SK-N-DZ (cell line): ENCODE measurements at places on chromosomes 6 and 20.

DNA sequence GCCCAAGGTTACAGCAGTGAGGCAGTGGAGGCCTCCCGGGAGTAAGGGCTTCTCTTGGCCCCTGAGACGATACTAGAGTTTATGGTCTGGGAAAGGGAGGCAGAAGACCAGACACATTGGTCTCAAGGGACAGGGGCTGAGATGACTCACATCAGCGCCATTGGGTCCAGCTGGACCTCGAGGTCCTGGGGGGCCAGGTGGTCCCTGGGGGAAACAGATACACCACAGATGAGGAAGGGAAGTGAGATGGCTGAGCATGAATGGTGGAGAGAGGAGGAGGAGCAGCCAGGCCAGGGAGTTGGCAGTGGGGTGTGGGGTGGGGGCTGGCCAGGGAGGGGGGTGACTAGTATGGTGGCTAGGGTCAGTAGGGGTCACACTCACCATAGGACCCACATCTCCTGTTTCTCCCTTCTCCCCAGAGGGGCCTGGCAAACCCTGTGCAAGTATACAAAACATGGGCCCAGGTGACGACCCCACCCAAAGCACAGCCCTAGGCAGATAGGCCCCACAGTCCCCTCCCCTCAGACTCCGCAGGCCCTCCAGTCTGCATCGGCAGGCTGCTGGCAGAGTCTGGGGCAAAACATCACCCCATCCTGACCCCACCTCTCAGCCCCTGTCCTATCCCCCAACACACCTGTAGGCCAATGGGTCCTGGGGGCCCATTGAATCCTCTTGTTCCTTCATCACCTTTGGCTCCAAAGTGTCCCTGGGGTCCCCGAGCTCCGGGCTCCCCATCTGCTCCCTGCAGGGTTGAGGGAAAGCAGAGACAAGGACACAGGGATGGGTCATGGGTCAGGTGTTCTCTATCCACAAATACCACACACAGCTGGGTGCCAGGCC, 21.9 kb downstream of the COL11A2 start:
- DNase-seq = no peak

DNA sequence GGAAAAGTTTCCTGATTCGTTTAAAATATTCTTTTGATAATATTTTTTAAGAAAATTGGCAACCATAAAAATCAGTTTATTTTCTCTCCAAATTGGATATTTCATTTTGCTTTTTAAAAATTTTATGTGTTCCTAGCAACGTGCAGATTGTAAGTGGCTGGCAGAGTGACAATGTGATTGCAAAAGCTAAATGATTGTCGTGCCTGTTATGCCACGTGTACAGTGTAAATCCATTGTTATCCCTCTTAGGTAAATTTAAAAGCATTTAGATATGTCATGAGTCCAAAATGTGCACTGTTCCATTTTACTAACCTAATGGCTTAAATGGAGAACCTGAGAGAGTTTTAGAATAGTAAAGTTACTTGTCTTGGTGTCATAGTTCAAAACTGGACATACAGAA, 94.4 kb upstream of the ADGRF4 start:
- no peak for DNase-seq

DNA sequence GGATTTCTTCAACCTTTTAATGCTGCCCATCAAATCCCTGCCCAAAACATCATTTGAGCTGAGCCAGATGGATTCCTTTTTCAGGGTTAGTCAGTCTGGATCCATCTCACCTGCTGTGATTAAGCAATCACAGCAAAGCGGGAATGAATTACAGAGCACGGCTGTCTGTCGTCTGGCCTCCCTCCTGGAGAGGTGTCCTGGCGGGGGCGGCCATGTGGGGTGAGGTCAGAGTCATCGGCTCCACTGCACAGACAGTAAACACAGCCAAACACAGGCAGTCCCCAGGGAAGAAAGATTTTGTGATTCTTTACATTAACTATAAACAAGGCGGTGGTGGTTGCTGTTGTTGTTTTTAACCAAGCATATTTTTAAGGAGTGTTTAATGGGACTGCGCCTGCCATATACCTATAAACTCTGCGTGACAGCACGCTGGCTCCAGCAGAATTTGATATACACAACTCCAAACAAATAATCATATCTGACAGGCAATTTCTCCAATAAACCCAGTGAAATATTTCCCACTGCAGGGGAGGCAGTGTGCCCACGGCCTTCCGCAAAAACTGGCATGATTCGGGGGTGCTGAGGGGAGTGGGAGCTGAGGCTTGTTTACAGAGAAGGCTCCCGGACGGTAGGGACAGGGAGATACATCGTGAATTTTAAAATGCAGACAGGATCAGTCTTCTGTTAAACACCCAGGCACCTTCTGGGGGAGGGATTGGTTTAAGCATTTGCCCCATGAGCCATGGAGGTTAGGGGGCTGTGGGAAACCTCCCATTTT, 232.0 kb upstream of the PMEPA1 start:
- DNase-seq = no peak

- DNase-seq = no peak
These were observed 26.4 kb upstream of the MCM3 start for GRCh38 chr6:52310932-52311331.

DNA sequence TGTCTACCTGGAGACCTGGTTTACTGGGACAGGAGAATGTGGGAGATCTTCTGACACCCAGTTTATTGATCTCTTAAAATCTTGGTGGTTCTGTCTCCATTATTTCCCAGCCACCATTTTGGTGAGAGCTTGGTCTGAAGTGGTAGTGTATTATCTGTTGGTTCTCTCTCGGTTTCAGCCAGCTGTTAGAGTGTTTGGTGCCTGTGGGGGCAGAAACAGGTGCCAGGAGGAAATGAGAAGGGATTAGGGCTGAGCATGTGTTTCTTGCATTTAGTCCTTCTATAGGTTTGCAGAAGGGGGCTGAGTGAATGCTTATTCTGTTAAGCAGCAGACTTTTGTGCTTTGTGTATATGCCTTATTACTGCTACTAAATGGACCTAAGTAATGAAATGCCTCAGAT, 9.6 kb downstream of the JARID2 start:
- no peak for DNase-seq

DNA sequence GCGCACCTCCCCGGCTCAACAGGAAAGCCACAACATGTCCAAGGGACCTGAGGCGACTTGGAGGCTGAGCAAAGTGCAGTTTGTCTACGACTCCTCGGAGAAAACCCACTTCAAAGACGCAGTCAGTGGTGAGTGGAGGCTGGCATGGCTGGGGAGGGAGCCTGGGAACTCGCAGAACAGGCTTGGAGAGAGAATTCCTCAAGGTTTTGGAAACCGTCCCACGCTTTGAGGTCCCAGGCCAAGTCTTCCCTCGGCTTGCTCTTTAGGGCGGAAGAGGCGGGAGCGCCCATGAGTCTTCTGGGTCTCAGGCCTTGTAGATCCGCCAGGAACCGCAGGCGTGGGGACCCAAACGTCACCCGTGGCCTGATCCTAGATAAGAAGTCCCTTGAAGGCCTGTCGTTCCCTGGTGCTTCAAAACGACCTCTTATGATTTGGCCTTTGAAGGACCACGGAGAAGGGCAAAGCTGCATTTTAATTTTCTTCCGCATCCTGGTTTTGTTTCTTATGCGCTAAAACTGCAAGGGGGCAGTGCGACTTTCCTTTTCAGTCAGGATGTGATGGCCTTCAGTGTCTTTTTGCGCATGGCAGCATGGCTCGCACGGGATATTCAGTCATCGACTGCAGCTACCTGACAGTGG, 2.0 kb downstream of the LAMP5 start:
- peak; percentile 9 for DNase-seq

- no peak for DNase-seq
These were observed 14.1 kb upstream of the CPNE5 start for GRCh38 chr6:36853325-36853724.

DNA sequence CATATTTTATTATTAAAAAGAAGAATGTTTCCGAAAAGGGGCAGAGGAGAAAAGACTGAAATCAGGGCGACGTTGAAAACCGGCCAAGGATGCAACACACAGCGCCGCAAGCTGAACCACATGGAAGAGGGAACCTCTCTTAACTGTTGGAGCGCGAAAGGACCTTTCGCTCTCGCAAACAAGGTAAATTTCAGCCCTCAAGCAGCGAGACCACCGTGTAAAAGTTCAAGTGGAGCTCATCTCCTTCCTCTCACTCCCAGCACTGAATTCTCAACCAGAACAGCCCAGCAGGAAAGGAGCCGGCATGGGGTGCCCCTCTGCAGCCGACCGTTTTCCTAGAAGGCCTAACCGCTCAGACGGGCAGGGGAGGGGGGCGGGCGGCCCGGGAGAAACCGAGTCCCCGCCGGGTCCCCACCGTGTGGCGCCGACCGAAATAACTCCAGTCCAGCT, 621 bp downstream of the GPR63 start:
- DNase-seq = peak; percentile 32

GRCh38 chr6:111950661-111951496, 77.6 kb upstream of the FYN start:
- DNase-seq = no peak

DNA sequence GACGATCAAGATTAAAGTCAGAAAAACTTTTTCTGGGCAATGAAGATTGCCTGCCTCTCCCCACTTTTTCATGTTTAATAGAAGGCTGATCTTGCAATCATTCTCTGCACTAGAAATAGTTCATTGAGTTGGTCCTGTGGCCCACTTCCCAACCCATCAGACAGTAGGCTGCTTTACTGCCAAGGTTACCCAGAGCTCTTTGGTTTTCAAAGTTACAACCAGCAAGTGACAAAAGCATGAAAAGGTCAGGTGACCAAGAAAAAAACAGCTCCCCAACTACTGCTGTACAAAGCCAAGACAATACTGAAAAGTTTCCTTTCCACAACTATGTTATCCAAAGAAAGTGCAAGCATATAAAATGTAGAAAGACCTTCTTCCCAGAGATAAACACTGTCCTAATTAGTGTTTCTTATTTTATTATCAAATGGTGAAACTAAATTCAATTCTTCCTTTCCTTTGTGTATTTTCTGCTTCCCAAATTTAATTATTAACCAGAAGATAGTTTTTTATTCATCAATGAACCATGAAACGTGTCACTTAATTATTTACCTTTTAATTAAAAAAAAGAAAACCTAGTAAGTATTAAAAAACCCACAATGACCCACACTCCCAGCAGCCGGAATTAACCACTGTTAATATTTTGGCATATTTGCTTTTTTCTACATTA, 16.6 kb downstream of the DNAAF9 start:
- DNase-seq = no peak

DNA sequence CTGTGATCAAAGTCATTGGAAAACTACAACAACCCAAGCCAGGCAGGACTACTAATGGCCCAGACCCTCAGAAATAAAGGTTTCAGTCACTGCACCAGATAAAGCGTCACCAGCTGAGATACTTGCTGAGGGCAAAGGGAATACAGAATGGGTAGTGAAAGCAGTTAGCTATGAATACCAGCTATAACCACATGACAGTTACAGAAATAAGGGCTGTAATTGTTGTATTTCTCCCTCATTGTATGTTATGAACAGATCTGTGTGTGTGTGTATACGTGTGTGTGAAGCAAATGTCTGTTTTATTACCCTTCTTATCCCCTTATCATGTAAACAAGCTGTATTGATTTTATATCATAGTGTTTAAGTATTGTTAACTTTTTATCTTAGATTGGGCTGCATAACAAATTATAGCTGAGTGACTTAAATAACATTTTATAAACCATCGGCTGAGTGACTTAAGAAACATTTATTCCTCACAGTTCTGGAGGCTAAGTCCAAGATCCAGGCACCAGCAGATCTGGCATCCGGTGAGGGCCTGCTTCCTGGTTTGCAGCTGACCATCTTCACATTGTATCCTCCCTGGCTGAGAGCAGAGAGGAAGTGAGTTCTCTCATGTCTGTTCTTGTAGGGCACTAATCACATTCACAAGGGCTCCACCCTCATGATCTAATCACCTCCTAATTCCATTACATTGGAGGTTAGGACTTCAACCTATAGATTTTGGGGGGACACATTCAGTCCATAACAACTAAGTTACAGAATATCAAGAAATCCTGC, 46.0 kb upstream of the VSX1 start:
- DNase-seq = no peak

DNA sequence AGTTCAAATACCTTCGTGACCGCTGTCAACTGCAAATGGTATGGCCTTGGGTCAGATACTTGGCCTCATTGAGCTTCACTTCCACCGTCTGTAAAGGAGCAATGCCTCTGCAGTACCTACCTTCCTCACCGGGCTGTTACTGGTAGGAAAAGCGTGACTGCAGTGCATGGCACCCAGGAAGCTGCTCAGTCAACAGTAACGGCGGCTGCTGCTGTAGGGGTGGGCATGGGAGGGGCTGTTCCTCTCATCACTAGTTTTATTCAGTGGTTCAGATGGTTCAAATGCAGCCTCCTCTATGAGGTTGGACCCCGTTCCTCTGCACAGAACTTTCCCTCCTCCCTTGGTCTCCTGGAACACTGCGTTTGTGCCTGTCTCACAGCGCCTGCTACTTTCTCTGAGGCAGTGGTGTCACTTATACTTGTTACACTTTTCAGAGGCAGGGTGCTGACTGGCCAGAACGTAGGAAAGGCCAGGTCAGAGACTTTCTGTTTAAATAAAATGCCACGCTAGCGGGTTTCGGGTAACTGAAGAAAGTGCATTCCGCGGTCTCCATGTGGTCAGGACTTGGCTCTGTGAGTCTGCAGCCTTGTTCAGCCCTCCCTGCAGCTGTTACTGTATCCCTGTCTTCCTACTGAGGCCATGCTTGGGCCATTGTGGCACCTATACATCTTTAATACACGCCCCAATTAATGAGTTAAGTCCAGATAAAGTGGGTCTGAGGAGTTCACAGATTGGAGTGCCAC, 279.6 kb downstream of the NRN1 start:
- DNase-seq = no peak

DNA sequence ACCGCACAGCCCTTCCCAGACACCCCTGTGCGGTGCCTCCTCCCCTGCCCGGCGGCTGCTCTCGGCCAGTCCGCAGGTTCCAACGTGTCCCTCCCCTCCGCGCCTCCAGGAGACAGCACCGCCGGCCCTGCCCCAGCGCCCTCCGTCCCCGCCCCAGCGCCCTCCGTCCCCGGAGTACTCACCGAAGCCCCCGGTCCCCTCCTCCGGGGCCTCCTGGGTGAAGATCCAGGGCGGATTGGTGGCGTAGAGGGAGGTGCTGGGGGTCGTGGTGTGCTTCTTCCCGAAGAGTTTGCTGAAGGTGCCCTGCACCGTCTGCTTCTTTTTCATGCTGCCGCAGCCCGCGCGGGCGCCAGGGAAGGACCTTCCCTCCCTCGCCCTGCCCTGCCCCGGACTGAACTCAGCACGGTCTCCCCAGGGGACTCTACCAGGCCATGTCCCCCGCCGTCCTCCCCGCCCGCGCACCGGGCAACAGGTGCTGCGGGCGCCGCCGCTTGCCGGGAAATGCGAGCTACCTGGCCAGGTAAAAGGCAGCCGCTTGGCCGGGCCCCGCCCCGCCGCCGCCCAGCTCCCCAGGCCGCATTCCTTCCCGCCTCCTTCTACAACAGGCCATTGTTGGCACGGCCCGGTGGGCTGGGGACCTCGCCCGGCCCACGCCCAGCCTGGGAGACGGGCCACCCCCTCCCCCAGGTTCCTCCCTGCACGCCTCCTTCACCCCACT, at the start of gene C6orf132:
Gene C6orf132 (minus strand): TSS at position 503 of the 718 bp plus-strand sequence. CDS start 176 bp downstream, at position 327.
- no peak for DNase-seq
